Effector CD8-positive, alpha-beta T cell (primary cell): ENCODE measurements at places on chromosomes 16 and 17.

- no peak for DNase-seq
These were observed 2.0 kb downstream of the CBX8 start for GRCh38 chr17:79794659-79795511.

GRCh38 chr17:7137171-7137943 lies 22.7 kb upstream of the ASGR2 start:
- no peak for DNase-seq

DNA sequence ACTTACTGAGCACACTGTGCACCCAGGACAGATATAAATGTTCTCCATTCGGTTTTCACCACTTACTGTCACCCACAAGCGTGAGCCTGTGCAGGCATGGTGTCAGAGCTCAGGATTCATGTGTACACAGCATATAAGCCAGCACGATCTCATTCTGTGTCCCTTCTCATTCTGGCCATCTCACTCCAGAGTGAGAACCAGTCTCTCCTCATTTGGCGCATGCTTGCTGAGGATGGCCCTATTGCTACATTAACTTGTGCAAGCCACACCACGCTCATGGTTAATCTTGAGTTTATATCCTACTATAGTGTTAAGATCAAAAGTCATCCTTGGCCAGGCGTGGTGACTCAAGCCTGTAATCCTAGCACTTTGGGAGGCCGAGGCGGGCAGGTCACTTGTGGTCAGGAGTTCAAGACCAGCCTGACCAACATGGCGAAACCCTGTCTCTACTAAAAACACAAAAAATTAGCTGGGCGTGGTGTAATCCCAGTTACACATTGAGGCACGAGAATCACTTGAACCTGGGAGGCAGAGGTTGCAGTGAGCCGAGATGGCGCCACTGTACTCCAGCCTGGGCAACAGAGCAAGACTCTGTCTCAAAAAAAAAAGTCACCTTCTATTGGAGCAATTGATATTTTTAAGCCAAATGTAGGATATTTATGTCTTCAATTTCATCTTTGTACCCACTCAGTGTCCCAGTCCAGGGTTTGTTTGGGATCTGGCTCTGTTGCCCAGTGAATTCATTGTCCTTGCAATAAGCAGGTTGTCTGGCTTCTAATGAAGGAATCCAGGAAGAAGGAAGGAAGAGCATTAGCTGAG lies 20.9 kb downstream of the SOCS1 start:
- no peak for DNase-seq

DNA sequence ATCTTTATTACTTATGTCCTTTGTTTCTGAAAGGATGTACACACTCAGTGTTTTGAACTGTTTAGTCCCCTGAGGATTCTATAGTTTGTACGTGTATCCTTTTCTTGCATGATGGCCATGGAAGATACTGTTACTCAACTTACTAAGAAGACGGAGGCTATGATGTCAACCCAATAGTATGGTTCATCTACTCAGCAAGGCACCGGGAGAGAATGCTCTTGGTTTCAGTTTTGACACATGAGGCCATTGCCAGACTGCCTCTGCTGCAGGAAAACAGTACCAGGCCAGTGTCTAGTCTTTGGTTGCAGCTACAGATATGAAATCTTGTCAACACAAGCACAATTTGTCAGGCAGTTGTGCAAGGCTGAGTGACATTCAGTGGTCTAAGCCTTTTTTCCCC lies 134.5 kb downstream of the MRTFB start:
- no peak for DNase-seq

- DNase-seq, result no peak
These were observed 269.8 kb downstream of the C16orf95 start for GRCh38 chr16:87047221-87048037.

- no peak for DNase-seq
These were observed 4.1 kb downstream of the INPP5K start for GRCh38 chr17:1512351-1512750.

DNA sequence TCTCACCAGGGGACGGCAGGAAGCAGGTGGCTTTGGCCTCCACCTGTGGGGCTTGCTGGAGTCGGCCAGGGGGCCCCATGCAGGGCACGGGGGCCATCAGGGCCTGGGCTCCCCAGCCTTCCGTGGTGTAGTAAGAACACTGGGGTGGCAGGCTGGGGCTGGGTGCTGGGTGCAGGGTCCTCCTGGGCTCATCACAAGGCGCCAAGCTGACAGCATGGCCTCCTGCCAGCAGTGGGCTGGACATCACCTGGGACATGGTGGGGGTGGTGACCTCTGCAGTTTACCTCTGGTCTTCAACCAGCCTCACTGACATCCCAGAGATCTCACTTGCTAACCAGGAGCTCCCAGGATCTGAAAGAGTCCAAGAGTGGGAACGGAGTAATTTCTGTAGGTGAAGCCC lies 5.3 kb downstream of the TNS4 start:
- DNase-seq, result no peak

- no peak for DNase-seq
These were observed 5.3 kb upstream of the TMEM100 start for GRCh38 chr17:55727920-55728319.

DNA sequence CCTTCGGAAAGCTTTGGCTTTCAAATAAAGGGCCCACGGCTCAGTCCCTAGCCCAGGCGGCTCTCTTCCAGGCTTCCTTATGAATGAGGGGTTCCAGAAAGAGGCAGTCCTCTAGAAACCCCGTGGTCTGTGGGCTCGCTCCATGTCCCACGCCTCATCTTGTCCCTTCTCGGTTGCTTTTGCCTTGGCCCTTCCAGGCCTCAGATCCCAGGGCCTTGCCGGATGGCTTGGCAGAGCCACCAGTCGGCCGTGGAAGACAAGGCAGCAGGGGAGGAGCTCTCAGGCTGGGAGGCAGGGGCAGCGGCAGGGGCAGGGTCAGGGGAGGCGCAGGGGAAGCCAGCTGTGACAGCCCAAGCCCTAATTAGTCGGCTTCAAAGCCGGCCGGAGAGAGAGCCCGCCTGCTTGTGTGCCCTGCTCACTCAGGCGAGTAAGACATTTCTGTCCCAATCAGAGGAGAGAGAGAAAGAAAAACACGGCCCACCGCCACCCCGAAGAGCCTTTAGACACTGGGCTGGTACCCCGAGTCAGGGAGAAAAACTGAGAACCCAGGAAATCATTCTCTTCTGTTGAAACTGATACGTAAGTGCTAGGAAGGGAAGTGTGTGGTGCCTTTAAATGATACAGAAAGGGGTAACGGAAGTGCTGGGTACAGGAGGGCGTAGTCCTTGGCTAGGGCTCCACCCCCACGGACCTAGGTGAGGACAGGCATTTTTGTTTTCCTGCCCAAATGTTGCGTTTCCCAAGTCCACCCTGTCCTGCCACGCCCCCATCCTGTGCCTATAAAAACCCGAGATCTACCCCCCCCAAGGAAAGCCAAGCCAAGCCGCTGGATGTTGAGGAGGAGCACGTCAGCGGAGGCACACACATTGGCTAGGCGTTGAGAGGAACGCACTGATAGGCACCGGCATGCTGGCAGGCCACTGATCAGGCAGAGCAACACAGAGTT lies 27.8 kb upstream of the MEIOC start:
- no peak for DNase-seq

DNA sequence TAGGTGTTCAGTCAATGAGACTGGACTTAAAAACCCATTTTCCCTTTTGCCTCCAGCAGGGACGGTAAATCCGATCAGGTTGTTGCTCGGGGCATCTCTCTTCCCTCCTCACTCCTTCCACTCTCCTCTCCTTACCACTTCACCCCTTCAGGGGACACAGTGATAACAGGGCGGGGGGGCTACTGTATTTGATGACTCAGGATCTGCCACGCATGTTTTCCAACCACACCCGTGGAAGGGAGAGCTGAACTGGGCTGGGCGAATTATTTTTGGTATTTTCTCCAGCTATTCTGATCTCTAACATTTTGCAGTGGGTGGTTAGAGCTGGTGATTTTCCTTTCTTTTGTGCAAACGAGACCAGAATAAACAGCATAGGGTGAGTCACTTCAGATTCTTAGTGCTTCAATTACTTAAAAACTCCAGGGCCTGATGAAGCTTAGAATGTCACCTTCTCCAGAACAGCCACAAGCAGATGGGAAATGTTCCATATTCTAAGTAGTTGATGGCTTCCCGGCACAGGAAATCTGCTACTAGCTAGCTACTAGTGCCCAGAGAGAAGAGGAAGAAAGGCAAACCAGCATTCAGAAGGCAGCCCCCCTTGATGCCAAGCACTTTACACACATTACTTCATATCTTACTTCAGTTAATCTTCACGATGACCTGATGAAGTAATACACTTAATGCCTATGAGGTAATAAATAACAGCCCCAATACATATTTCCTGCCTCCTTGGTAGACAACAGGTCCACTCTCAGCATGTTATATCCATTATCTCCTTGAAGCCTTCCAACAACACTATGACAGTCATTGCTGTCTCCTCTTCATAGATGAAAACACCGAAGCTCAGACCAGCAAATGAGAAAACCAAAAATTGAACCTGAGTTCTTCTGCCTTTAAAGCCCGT lies 74.1 kb downstream of the ASIC2 start:
- no peak for DNase-seq

GRCh38 chr17:18117982-18118975 lies 9.7 kb downstream of the MYO15A start:
- no peak for DNase-seq

DNA sequence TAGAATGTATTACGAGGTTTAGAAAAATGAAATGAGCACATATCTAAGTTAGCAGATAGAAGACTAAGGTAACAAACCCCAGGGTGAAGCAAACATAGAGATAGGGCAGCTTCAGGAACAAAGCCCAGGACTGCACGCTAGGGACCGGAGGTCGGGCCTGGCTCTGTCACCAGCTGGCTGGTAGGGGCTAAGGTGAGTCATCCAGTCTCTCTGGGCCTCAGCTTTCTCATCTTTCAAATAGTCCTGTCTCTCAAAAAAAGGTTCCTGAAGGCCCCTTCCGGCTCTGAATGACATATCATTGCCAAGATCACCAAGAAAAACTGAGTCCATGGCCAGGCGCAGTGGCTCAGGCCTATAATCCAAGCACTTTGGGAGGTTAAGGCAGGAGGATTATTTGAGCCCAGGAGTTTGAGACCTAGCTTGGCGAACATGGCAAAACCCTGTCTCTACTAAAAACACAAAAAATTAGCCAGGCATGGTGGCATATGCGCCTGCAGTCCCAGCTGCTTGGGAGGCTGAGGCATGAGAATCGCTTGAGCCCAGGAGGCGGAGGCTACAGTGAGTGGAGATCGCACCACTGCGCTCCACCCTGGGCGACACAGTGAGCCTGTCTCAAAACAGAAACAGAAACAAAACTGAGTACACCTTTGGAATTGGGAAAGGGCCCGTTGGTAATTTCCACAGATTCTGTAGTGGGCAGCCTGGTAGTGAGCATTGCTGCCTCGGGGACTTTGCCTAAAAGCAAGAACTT lies 26.0 kb downstream of the PKD1L3 start:
- DNase-seq, result no peak
